Occipital lobe (tissue), 3 donors: ENCODE measurements at places on chromosomes 5 and 9.

DNA sequence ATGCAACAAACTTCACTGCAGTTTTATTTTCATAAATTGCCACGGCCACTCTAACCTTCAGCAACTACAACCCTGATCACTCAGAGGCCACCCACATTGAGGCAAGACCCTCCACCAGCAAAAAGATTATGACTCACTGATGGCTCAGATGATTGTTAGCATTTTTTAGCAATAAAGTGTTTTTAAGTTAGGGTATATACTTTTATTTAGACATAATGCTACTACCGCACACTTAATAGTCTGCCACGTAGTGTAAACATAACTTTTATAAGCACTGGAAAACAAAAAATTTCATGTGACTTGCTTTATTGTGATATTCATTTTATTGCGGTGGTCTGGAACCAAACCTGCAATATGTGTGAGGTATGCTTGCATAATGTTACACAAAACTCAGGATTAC, 257.9 kb downstream of the ZSWIM6 start:
- DNase-seq, result no peak

DNA sequence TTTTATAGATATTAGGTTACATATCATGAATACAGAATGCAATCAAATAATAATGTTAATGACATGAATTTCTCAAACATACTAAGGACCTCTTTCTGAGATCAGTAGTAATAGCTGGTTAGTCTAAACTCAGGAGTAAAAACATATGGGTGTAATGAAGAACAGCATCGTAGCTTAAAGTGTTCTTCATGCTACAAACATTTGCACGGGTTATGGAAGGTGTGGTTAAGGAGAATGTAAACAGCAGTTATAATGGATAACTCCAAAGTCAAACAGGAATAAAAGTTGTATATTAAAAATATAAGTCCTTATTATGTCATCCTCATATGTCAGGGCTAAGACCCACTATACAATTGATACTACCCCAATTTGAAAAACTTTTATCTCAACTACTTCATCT, 112.5 kb downstream of the RICTOR start:
- DNase-seq, result no peak

GRCh38 chr9:113668061-113668460, 204.5 kb downstream of the RGS3 start:
- no peak for DNase-seq

- no peak for DNase-seq
Observed at GRCh38 chr5:130937046-130937445, 228.0 kb downstream of the HINT1 start.

DNA sequence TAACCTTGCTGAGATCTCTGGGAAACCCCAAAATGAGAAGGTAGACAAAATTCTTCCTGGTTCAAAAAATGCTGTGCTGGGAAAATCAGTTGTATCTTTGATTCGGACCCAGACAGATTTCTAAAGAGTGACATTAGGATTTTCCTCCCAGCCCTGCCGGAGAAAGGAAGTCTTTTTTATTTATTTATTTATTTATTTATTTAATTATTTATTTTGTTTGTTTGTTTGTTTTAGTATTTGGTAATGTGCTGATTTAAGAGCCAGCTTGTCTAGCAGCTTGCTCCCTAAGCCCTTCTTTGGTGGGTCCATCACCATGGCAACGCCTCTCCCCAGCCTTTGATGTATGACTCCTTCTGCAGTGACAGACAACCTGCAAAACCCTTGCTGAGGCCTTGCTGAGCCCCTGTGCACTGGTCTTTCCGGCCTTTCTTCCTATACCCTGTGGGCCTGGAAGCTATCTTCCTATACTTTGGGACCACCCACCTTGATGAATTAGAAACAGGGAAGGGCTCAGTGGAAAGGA, 60.6 kb upstream of the AFAP1L1 start:
- DNase-seq, result no peak

- DNase-seq, result no peak
Observed at GRCh38 chr5:133945568-133945967, 22.9 kb downstream of the C5orf15 start.

GRCh38 chr9:111831371-111832108, 36.8 kb upstream of the SHOC1 start:
- DNase-seq, result no peak

GRCh38 chr5:169288066-169288930, 12.6 kb downstream of the SLIT3 start:
- DNase-seq, result no peak

- DNase-seq, result no peak
Observed at GRCh38 chr9:115162946-115163345, 45.0 kb upstream of the TNC start.

- DNase-seq, result no peak
Observed at GRCh38 chr9:19665146-19665863, 123.5 kb downstream of the SLC24A2 start.

DNA sequence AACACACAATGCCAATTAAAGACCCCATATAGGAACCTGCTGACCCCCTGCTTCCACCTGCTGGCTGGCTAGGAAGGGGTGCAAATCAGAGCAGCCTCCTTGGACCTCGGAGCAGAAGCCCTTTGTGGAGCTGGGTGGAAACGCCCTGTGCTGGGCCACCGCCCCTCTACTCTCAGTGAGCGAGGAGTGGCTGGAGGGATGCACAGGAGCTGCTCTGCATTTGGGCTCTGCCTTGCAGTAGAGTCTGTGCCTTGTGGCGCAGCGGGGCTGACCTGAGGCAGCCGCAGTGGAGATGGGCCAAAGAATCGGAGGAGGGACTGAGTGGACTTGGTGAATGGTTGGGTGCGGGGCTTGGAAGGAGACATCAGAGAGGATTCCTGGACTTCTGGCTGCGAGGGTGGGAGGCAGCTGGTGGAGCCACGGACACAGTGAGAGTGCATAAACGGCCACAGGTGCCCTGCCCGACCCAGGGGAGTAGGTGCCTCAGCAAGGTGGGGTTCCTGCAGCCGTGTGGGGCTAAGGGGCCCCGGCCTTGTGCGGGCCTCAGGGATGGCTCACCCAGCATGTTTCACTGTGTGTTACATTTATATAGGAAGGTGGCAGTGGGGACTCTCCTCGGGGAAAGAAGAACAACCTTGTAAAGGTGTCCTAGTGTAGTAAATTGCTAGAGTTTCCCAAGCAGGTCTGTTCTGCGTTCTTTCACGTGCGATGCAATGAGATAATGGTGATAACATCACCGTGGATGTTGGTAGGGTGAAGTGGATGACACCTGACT, 14.1 kb upstream of the IRX4 start:
- no peak for DNase-seq

DNA sequence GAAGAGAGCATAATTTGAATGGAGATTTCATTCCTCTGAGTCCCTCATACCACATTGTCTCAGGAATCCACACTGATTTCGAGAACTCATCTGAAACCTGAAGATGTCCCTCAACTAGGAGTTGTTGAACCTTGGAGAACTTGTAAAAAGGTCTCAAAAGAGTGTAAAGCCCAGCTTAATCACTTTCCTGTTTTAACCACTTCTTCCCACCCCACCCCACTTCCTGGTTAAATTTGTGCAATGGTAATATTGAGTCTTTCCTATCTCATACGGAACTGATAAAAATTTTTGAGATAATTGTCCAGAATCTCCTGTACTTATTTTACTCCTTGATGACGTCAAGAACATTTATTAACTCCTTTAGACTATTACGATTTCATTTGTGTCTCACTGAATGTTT, 240.7 kb downstream of the ARRDC3 start:
- no peak for DNase-seq

GRCh38 chr5:82641331-82642003, 363.3 kb upstream of the RPS23 start:
- DNase-seq, result peak; percentile 16
